ENCODE measurements at places on chromosomes 6 and 20.

DNA sequence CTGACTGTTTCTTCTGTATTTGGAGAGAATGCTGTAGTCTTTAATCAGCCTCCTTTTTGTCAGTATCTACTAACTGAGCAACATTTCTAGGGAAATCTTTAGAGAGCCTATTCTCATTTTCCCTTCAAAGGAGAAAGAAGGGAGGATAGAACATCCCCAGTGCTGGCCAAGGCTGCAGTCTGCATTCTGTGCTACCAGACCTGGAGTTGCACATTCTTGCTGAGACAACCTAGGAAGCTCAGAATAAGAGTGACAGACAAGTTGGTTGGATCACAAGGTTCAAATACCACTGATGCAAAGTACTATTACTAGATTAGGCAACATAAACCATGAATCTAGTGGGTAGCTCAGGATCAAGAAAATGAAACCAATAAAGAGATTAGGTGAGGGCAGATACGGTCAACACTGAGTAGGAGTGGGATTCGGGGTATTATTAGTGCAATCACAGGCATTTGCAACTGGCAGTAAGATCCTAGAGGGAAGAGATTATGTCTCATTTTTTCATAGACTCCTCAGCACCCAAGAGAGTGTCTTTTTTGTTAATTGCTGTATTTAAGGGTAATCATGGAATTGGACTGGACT lies 213.5 kb upstream of the FAM83B start:
- DNase-seq: no peak

- DNase-seq: no peak
Measured at GRCh38 chr6:13453771-13454251, 33.6 kb downstream of the GFOD1 start.

- no peak for DNase-seq
Measured at GRCh38 chr6:100506651-100507050, 41.9 kb upstream of the SIM1 start.

DNA sequence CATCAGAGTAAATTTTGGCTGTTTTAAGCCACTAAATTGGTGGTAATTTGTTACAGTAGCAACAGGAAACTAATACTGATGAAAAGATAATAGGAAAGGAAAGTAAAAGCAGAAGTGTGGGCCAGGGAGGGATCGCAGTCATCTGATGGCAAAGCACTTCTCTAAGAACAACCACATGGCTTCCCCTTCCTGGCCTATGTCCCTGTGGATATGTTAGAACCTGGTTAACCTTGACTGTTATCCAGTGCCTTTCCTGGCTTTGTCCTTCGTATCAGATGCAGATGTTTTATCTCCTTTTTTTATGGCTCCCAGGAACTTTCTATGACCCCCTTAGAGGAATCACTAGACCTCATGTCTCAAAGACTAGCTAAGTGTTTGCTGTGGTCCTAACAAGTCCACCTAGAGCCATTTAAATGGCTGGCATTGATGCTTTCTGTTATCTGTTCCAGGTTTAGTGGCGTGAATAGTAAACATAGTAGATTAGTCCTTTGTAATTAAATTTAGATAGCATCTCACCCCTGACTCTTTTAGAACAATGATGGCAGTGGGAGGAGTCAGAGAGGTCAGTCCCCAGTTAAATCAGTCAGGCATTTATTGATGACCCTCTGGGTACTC lies 79.2 kb upstream of the PHACTR2 start:
- DNase-seq: no peak

DNA sequence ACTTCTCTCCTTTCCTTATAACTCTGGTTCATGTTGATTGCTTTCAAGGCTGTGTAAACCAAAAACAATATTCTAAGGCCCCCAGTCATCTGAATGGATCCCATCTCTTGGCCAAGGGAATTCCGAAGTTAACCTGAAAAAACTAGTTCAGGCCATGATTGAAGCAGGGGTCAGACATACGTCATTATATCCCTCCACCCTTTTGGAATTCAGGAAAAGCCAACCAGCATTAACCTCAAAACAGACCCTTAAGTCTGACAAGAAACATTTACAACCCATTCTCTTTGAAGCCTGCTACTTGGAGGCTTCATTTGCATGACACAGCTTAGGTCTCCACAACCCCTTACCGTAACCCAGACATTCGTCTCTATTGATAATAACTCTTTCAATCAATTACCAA lies 39.7 kb downstream of the SLC26A8 start:
- no peak for DNase-seq

- DNase-seq: no peak
Measured at GRCh38 chr6:4370066-4370465, 234.7 kb upstream of the ECI2 start.

DNA sequence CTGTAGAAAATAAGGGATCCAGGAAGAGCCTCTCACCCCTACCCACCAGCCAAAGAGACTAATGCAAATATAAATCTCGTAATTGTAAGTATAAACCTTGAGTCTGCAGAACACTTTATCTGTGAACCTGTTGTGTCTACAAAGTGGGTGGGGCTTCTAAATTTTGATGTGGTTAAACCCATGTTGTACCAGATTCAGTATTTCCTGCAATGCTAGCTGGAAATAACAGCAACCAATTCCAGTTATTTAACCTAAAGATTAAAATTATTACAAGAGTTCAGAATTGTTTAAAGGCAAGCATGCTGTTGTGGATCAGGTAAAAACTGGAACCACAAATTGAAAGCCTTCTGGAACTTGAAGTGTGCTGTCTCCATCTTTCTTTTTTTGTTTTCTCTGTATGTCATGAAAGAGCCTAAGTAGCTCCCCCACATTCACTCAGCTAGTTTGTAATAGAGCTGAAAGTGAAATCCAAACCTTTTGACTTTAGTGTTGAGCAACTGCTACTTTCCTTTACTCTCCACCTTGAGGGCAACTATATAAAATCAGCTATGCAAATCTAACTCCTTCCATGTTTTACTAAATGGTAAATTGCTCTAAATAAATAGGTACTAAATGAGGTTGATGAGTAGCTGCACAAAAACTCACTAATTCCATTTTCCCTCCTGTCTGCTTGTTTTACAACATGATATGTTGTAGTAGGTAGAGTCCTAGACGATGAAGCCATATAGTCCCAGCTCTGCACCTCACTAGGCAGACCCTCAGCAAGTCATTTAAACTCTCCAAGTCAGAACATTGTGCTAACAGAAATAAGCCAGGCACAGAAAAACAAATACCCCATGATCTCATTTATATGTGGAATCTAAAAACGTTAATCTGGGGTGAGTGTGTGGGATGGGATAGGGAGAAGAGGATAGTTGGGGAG lies 17.9 kb upstream of the THEMIS start:
- DNase-seq: no peak

GRCh38 chr20:13251904-13252297 lies 30.8 kb downstream of the ISM1 start:
- DNase-seq: no peak

GRCh38 chr6:167691533-167692312 lies 135.0 kb upstream of the AFDN start:
- no peak for DNase-seq

- DNase-seq: no peak
Measured at GRCh38 chr6:43544461-43544860, 27.6 kb downstream of the POLR1C start.

DNA sequence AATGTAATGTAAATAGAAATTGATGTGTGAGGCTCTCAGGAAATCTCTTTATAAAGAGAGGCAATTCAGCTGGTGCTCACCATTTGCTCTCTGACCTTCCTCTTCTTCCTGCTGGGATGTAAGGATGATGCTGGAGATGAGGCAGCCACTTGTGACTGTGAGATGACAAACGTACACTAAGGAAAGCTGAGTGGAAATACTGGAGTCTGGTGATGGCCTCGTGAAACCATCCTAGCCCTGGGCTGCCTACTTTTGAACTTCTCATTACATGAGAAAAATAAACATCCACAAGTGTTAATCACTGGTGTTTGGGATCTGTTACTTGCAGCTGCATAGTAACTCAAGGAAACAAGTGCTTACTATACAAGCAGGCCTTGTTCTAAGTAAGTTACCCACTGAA lies 114.9 kb upstream of the NHSL1 start:
- no peak for DNase-seq

DNA sequence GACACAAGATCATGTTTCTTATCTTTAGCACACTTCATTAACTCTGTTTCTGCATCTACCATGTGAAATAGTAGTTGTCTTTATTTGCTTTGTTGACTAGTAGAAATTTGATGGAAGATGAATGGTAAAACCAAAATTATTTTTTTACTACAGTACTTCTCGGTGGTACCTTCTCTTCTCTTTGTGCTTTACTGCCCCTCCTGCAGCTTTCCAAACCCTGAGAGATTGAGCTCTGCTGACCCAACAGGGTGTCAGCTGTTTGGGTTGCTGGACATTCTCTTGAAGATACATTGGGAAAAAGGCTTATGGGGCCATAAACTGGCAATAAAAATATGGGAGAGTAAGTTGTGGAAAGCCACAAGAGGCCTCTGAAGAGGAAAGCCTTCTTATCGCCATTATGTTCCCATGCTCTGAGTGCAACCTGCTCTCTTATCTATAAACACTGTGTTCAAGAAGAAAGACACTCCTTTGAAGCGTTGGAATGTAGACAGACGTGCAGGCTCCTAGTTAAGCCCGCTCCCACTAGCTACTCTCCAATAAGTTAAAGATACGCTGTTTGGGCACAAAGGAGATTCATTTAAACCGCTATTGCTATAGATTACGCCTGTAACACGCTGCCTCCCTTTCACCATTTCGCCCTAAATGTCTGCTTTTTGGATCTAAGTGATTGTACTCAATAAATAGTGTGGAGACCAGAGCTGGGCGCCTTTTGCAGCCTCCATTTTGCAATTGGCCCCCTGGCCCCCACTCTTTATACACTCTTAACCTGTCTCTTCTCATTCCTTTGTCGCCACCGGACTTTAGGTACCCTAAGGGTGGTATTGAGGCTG lies 60.1 kb upstream of the PRSS16 start:
- no peak for DNase-seq

GRCh38 chr6:37788259-37788658 lies 31.3 kb upstream of the ZFAND3 start:
- no peak for DNase-seq

DNA sequence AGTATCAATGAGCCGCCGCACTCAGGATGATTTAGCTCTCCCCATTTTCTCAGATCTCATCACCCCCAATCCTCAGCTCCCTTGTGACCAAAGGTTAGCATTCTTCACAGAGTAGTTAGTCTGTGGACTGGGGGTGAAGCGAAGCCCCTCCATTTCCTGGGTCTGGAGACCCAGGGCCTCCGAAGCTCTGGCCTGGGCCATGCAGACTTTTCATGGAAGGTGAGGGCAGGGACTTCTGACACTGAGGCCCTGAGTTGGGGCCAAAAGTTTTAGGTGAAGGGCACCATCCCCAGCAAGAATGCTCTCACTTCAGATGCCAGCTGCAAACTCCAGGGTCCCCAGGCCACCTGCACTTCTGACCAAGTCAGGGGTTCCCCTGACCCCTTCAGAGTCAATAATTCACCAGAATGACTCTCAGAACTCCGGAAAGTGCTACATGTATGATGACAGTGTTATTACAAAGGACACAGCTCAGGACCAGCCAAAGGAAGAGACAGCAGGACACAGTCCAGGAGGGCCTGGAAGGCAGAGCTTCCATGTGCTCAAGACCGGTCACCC lies 65.7 kb upstream of the DUSP22 start:
- DNase-seq: no peak

- DNase-seq: no peak
Measured at GRCh38 chr6:118101220-118101619, 194.2 kb downstream of the SLC35F1 start.

GRCh38 chr20:63635431-63636141 lies 8.7 kb upstream of the GMEB2 start:
- no peak for DNase-seq

DNA sequence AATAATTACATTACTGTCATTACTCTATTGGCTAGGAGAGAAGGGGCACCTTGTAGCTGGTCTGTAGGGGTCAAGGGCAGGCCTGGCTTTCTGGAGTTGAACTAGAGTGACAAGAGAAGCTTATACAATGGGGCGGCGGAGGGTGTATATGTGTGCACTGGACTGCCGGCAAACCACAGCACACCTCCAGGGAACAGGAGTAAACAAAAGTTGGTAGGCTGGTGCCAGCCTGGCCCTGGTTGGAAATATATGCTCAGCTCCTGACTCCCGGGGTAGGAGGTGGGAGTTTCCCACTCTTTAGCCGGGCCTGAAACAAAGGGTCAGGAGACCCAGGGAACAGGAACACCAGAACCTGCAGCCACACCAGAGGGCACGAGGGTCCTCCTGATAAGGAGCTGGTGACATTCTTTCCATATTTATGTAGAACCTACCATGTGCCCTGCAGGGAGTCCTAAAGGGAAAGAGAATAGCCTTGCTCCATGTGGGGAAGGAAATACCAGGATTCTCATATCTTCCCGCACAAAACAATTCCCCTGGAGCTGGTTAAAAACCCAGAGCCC lies 5.1 kb downstream of the C6orf132 start:
- DNase-seq: no peak

GRCh38 chr6:153927867-153928266 lies 111.2 kb upstream of the OPRM1 start:
- no peak for DNase-seq

- DNase-seq: no peak
Measured at GRCh38 chr6:125102411-125102810, 51.2 kb upstream of the TPD52L1 start.

GRCh38 chr20:32350421-32350820 lies 7.7 kb upstream of the ASXL1 start:
- DNase-seq: no peak

- no peak for DNase-seq
Measured at GRCh38 chr20:17631576-17632319, 50.3 kb downstream of the RRBP1 start.

DNA sequence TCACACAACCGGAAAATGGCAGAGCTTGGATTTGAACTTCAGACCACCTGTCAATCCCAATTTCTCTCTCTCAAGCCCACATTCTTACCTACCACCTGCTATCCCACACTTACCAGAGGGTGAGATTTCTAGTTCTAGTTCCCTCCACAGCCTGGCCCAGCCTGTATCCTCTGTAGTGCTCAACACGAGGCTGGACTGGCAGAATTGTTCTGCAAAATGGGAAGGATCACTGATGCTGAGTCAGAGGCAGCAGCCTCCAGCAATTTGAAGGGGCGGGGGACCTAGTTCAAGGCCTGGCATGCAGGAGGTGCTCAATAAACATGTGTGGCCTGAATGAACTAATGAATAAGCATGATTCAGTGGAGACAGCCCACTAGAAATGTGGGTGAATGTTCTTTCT lies 53.6 kb upstream of the TTPAL start:
- no peak for DNase-seq

DNA sequence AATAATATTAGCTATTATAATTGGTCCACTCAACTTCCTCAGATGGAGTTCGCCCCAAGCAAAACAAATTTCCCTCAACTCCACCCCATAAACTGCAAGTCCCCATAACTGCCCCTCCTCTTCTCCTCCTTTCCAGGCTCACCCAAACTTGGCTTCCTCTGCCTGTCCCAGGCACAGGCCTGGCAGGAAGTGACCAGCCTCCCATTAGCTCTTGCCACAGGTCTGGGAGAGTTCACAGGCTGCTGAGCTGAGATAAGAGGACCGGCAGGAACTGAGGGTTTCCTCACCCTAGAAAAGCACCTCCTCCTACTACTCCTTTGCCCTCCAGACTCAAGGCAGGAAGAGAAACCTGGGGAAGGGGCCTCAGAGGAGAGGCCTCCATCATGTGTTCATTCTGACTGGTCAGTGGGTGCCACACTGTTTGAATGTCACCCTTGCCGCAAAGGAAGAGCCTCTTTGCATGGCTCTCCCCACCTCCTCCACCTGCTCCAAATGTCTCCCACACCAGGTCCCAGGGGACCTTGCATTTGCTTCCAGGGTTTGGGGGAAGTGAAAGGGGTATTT lies 24.5 kb upstream of the SMIM29 start:
- no peak for DNase-seq
